Endodermal cell (in vitro differentiated cells): ENCODE measurements at places on chromosomes 13 and 19. TPM values are rescaled to one million over a fixed set of nuclear protein-coding genes. Genes with fewer than 3 reads are reported as not detected.

TDRD12 gene
- total RNA-seq: 0.20 to 0.29 TPM in 2 of 3 replicates, not detected in the other

ANKRD24 gene
- 1.9 to 2.0 TPM (median 1.9 TPM) in 3 replicates for total RNA-seq

EDNRB gene
- total RNA-seq: 2.7 to 4.4 TPM (median 4.1 TPM) in 3 replicates

PLK5 gene
- 0.45 and 0.48 TPM in 2 replicates for total RNA-seq

CYP4F2 gene
- not detected in 2 replicates for total RNA-seq
